Placental pericyte (primary cell): ENCODE measurements at places on chromosomes 16 and 17. TPM values are rescaled to one million over a fixed set of nuclear protein-coding genes. Genes with fewer than 3 reads are reported as not detected.

Gene CHST6
- total RNA-seq = under 0.01 and 0.14 TPM in 2 replicates

Gene HP
- not detected in 2 replicates for total RNA-seq

Gene ZNF785
- total RNA-seq = 10.0 and 14.7 TPM in 2 replicates

Gene TNK1
- 0.22 TPM in 1 of 2 replicates, not detected in the other for total RNA-seq

Gene C1QTNF1
- 80.6 and 220 TPM in 2 replicates for total RNA-seq

Gene TMEM132E
- total RNA-seq = under 0.01 TPM in 1 of 2 replicates, not detected in the other

Gene TNFRSF17
- not detected in 2 replicates for total RNA-seq

Gene SLC2A4
- total RNA-seq = 0.22 TPM in 1 of 2 replicates, not detected in the other

Gene RRAD
- total RNA-seq = 11.0 and 25.8 TPM in 2 replicates

Gene RGS9
- total RNA-seq = 0.66 and 1.3 TPM in 2 replicates

Gene ZNF423
- total RNA-seq = under 0.01 TPM in 2 replicates

Gene EFNB3
- total RNA-seq = 0.72 and 1.5 TPM in 2 replicates

Gene ZNF750
- not detected in 2 replicates for total RNA-seq

Gene DCAF7
- total RNA-seq = 28.0 and 45.7 TPM in 2 replicates

Gene CRISPLD2
- 26.9 and 127 TPM in 2 replicates for total RNA-seq

Gene NEUROD2
- total RNA-seq = not detected in 2 replicates

Gene KRTAP1-5
- total RNA-seq = 1.5 and 14.2 TPM in 2 replicates

Gene ZFP3
- 1.1 and 1.8 TPM in 2 replicates for total RNA-seq

Gene KRTAP9-4
- total RNA-seq = not detected in 2 replicates

Gene OR4D1
- not detected in 2 replicates for total RNA-seq

Gene CHD3
- 56.3 and 73.5 TPM in 2 replicates for total RNA-seq

Gene ENO3
- total RNA-seq = 2.4 and 5.3 TPM in 2 replicates

Gene CTRL
- total RNA-seq = 0.29 and 2.0 TPM in 2 replicates

Gene ADAM11
- 0.22 and 0.57 TPM in 2 replicates for total RNA-seq

Gene DNAAF1
- total RNA-seq = not detected in 2 replicates
